ACHN (cell line): ENCODE measurements at places on chromosomes 6 and 20.
A peak's percentile ranks its signal among the peaks of the same experiment; 100 is the strongest.

GRCh38 chr6:157791450-157791849, 31.6 kb upstream of the SNX9 start:
- no peak for DNase-seq

- no peak for DNase-seq
Measured at GRCh38 chr20:1474817-1475603, 8.4 kb upstream of the NSFL1C start.

DNA sequence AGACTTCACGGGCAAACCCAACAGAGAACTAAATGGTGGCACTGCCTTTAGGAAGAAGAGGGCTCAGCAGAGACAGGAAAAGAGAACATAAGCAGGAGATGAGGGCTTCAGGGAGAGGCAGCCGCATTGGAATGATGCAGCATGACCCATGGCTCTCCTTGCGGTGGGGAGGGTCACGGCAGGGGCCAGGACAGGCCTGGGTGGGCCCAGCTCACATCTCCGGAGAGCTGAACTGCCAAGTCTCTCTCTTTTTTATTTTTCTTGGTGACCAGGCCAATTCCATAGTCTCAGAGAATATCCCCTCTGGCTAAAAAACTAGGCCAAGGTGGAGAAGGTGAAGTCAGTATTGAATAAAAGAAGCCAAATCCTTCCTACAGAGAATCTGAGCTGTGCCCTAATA, 77.5 kb upstream of the TRAF3IP2 start:
- no peak for DNase-seq

DNA sequence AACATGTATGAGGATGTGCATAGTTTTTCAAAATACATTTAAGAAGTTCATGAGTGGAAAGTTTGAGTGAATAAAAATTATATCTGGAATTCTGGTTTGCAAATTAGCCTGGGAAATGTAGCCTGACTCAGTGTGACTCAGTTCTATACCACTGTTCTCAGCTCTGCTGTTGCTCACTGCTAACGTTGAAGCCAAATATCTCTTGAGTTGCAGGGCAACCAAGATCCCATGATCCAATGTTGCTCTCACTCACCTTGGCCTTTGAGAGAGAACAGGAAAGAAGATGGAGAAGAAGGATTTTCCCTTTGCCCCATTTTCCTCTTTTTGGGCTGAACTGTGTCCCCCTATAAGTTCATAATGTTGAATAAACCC, 28.9 kb downstream of the PSMB9 start:
- no peak for DNase-seq

DNA sequence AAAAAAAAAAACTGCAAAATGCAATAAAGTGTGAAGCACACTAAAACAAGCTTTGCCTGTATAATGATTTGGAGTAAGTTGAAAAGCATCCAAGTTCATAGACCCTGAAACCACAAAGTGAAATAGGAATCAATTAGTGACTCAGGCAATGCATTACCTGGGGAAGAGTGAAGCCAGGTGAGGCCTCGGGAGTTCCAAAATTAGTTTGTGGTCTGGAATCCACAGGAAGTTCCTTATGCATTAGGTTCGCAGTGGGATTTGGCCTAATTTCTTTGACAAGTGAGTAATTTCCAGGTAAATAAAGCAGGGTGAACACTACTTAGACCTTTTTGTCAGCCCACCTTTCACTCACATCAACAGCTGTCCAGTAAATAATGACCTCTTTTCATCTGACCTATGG, 490.8 kb downstream of the CBLN4 start:
- DNase-seq = no peak

DNA sequence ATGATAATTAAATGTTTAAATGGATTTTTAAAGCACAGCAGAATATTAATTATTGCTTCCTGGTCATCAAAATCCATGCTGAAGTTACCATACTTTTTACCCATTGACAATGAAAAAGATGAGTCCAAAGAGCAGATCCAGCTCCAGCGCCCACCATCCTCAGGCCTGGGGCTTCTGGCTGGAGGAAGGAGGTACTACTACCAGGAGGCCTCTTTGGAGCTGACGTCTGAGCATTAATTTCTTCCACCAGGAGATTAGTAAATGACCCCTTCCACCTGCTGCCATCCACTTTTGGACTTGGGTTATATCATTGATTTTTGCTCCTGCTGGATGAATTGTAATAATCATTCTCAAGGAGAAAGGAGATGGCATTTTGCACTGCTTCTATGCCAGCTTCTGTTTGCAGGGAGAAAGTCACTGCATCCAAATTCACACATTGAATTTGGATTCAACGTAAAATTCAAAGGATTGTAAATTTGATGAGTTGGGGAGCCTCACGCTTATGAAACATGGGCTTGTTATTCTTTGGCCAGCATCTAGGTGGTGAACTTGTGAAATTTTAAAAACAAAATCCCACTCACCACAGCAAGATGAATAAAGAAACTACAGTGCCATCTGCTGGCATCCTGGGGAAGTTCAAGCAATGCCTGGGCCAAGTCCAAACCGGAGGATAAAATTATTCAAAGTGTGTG, 121.8 kb downstream of the SASH1 start:
- peak; percentile 62 for DNase-seq

DNA sequence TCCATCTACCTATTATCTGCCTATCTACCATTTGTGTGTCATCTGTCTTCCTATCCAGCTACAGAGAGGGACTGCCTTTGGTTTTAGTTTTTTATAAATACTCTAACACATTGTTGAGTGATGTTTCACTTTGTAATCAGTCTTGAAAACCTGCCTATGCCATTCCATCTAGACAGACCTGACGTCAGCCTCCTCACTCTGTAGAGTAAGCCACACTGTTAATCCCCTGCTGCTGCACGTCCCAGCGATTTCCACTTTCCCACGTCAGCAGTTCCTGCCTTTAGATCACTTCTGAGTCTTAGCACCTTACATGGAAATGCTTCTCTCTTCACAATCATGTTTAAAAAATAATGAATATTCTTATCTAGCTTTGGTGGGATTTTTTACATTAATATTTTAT, 54.8 kb downstream of the PLG start:
- no peak for DNase-seq

- no peak for DNase-seq
Measured at GRCh38 chr6:56335726-56336125, 88.3 kb upstream of the COL21A1 start.

GRCh38 chr6:145189836-145190235, 545.5 kb downstream of the EPM2A start:
- DNase-seq = no peak

DNA sequence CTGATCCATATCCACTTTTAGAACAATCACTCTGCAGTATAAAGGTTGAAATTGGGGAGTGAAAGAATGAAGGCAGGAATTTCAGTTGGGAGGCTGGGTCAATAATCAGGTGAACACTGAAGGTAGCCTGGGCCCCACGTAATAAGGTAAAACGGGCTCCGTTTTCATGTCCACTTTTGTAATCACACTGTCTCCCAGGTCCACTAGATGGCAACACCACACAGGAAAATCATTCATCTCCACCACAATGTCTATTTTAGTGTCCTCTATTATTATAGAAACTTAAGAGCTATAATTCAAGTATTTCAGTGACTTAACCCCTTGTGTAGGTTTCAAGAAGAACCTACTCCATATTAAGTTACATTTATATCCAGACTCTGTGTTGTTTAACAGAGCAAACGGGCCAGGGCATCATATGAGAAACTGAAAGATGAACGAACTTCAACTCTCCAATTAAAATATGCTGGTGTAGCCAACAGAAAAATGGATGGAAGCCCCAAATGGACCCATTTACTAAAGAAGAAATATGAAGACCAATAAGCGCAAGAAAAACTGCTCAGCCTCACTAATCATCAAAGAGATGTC, 45.9 kb upstream of the MC3R start:
- DNase-seq = no peak

DNA sequence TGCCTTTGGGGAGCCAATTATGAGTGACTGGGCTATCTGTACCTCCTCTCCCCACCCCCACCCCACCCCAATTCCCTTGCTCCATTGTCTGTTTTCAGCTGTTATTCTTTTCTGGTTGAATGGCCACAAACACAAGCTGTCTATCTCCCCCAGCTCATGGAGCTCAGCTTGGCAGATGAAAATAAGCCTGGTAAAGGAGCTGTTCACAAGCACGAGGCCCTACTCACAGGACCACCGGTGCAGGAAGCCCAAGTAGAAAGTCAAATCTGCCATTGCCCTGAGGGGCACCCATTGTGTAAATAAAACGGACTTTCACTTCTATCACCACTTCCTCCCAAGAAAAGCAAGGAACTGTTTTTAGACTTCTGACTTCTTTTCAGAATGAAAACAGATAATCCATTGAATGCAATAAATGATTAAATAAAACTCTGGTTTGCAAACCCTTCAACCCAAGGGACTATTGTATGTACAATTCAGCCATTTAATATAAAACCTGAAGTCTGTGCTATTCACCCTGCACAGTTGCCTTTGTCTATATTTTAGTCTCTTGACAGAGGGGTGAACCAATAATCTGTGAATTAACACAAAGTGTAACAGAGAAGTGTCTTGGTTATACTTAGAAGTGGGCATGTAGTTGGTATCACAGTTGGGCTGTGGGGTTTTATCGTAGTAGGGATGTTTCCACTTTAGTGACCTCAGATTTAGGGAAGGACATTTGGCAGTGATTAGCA, 27.7 kb downstream of the RIPOR2 start:
- DNase-seq = no peak

DNA sequence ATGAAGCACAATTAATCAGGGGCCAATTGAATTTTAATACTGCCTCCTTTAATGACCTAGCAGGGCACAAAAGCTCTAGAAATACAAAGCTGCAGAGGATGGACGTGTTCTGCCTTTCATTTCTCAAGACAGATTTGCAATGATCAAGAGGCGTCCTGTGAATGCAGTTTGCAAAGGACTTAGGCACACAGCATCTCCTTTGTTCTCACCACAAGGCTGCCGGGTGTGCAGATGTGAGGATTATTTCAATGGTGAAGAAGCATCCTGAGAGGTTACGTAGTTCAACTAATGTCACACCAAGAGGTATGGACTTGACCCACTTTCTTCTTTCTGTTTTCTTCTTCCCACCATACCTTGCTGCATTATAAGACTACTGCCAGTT, 42.9 kb upstream of the SPTLC3 start:
- DNase-seq = no peak

GRCh38 chr6:163490826-163491577, 76.5 kb downstream of the QKI start:
- DNase-seq = no peak

- DNase-seq = no peak
Measured at GRCh38 chr6:34745277-34746103, 11.8 kb upstream of the SNRPC start.

DNA sequence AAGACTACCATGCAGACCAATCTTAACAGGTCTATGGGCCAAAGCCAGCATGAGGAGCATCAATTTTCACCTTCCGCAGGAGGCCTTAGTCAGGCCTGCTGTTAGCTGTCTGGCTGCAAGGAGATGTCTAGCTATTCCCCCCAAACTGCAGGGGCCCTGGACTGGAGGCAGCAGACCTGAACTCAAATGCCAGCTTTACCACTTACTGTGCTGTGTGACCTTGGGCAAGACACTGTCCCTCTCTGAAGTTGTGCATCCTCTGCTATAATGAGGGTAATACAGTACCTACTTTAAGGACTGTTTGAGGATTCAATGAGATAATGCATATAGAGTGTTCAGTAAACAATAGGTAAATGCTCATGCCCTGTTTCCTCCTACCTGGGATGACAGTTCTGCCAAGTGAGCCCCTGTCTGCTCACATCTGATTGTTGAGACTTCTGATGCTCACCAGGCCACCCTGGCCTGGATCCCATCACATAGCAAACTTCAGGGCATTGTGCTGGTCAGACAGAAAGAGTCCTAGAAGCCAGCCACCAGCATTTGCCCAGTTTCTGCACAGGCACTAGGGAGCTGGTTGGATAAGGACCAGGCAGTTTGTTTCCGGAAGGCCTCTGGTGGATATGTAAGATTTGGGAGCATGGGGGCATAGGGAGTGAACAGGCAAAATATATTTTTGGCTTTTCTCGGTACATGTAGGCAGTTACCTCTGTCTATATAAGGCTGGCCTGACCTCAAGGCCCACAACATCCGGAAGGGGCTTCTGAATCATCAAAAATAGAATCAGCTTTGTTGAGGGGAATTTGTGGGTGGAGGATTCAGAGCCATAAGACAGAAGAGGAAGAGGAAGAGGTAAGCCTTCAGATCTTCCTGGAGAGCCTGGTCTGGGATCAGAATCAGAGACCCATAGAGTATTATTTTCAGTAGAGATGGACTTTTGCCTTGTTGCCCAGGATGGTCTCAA, 2.3 kb upstream of the OCSTAMP start:
- DNase-seq = no peak

GRCh38 chr20:47487175-47487917, 14.3 kb upstream of the NCOA3 start:
- DNase-seq = no peak
